AG04450 (cell line): ENCODE measurements at places on chromosomes 4 and X.

DNA sequence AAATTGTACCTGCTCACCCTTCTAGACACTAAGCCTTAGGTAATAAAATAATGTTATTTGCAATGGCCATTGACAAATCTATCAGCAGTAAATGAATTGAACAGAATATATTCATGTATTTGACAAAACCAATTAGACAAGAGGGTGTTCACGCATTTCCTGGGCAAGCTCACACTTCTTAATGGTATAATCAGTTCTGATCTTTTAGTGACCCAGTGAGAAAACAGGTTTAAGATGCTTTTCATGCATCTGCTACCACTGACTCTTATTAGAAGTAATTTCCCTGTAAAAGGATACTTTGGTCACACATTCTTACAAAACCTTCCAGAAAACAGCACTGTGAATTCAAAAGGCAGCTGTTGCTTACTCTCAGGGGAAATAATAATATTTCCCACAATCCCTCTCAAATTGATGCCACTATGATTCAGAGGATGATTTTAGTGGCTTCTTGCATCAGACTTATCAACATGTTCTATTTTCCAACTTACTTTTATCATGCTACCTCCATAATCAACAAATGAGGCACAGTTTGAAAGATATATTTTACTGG, 313.9 kb upstream of the NWD2 start:
- no peak for DNase-seq

DNA sequence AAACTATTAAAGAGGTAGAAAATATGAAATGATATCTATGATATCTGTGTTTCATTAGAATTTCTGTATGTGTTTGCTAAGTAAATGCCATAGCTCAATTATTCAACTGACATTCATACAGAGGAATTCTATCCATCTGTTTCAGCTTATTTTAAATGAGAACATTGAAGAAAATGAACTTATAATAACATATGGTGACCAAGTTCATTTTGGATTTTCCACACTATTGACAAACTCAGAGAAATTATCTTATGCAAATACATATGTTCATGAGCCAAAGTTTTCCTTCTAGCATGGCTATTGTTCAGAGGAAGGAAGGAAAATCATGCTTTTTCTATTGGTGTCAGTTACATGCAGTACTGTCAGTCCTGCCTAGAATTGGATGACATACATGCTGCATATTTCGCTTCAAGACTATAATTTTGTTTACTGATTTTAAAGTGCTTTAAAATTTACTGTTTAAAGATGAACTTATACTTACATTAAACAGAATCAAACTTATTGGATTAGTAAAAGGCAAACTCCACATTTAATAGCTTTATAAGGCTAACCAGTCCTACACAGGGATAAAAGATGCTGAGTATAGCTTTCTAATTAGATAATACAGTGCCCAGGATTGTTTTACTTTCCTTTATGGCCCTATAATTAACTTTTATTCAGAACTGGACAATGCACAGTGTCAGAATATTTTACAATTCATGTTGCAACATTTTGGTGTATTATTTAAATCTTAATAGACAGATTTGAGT, 646.2 kb downstream of the TRAM1L1 start:
- no peak for DNase-seq

- no peak for DNase-seq
These were observed 12.9 kb upstream of the HSFX1 start for GRCh38 chrX:149760965-149761364.

GRCh38 chrX:19920945-19921344, 33.5 kb upstream of the SH3KBP1 start:
- DNase-seq: no peak

GRCh38 chrX:13669246-13669737, 16.4 kb downstream of the TCEANC start:
- DNase-seq: peak; percentile 92

DNA sequence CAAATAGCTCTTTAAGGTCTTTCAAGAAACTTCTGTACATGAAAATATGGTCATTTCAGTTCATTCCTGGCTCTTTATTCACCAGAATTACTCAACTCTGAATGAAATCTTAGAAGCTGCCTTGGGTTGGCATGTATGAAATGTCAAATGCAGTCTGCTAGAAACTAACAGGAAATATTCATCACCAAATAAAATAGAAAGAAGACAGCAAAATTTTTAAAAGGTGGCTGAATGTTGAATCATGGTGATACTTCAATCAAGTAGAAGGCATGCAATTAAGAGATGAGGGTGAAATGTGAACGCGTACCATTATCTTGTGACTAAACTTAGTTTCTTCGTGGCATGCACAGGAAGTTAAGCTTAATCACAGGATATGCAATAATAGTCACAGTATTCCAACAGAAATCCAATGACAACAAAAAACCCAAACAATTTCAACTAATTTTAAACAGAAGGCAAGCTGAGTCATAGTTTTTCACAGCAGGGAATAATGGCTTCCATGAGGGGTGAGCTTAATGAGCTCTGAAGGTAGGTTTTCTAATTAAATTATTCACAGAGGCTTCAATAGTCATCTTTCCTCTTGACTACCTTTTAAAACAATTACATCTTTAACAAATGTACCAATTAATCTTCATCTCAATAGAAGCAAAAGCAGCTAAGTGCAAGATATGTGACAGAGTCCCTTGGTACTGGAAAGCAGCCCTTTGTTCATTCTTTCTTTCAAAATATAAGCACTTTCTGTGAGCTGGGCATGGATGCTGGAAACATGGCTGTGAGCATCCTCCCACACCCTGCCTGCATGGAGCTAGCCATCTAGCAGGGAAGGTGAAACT, 44.5 kb downstream of the SCFD2 start:
- peak; percentile 29 for DNase-seq

DNA sequence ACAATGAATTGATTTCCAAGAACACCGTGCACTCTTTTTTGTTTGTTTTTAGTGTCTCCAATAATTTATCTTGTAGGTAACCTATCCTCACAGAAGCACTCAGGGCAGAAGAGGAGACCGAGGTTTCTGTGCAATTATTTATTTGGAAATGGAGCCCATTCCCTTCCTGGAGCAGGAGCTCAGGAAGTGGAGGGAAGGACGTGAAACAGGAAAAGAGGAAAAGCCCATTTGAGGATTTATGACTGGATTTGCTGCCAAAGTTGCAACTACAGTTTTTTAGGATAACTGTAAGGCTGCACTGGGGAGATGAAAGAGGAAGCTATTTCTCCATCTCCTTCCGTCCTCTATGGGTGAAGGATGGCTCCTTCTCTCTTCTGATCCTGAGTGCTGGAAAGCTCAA, 31.7 kb upstream of the MXRA5 start:
- DNase-seq: no peak

GRCh38 chr4:94961420-94961819, 203.7 kb downstream of the BMPR1B start:
- no peak for DNase-seq

- peak; percentile 78 for DNase-seq
These were observed 29.6 kb downstream of the SLC16A2 start for GRCh38 chrX:74450803-74451449.

DNA sequence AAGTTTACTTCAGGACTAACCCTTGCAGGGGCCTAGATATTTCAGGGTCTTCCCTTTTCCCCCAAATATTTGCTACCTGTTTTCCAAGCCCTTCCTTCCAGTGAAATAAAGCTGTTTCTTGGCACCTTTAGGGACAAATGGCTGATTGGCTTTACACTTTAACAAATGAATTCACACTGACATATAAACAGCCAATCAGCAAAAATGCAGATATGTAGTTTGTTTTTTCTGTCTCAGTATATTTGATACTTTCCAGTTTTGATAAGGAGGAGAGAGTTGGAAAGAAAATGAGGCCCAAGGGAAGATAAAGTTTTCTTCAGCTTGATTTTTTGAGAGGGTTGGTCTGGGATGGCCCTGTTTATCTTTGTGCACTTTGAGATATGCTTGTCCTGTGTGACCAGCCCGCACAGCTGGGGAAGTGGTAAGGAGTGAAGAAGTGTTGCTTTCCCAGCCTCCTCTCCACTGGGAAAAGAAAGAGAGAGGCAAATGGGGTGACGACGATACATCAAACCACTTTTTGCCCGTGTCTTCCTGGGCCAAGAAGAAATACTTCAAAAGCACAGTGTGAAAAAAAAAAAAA, 67.5 kb downstream of the MGST2 start:
- DNase-seq: no peak

DNA sequence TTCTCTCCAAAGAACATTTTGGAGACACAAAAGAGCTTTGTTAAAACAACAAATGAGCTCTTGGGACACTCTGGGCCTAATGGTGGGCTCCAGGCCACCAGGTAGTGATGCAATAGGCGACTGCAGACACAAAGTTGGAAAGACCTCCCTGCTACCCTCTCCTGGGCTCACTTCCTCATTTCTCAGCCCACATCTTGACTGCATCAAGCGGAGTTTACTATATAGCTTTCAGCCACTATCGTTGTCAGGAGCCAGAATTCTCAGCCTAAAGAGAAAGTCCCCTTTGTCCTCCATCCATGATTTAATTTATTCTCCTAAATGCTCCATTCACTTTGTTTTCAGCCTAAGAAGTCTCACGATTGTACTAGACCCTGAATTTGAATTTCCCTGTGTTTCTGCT, 114.9 kb downstream of the EFHC2 start:
- no peak for DNase-seq

GRCh38 chr4:84614891-84615290, 32.0 kb downstream of the CDS1 start:
- no peak for DNase-seq

GRCh38 chr4:139734201-139734874, 68.7 kb downstream of the MGST2 start:
- no peak for DNase-seq

DNA sequence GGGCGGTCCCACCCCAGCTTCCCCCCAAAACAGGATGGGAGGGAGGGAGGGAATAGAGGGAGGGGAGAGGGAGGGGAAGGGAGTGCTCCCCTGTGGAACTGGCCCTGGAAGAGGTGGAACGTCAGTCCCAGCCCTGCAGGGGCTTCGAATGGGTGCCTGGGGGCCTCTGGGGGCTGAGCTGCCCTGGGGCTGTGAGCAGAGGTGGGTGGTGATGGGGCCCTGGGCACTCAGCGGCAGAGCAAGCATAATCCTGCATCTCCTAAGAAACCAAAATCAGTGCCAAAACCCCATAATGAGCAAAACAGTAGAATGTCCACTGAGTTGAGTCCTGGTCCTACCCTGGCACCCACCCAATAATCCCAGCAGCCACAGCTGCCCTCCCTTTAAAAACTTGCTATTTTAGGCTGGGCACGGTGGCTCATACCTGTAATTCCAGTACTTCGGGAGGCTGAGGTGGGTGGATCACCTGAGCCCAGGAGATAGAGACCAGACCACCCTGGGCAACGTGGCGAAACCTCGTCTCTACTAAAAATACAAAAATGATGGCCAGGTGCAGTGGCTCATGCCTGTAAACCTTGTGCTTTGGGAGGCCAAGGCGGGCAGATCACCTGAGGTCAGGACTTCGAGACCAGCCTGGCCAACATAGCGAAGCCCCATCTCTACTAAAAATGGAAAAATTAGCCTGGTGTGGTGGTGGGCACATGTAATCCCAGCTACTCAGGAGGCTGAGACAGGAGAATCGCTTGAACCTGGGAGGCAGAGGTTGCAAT, 11.1 kb downstream of the DOK7 start:
- no peak for DNase-seq
